ENCODE measurements at places on chromosomes 16 and 17. TPM values are rescaled to one million over a fixed set of nuclear protein-coding genes. Genes with fewer than 3 reads are reported as not detected.

DNA sequence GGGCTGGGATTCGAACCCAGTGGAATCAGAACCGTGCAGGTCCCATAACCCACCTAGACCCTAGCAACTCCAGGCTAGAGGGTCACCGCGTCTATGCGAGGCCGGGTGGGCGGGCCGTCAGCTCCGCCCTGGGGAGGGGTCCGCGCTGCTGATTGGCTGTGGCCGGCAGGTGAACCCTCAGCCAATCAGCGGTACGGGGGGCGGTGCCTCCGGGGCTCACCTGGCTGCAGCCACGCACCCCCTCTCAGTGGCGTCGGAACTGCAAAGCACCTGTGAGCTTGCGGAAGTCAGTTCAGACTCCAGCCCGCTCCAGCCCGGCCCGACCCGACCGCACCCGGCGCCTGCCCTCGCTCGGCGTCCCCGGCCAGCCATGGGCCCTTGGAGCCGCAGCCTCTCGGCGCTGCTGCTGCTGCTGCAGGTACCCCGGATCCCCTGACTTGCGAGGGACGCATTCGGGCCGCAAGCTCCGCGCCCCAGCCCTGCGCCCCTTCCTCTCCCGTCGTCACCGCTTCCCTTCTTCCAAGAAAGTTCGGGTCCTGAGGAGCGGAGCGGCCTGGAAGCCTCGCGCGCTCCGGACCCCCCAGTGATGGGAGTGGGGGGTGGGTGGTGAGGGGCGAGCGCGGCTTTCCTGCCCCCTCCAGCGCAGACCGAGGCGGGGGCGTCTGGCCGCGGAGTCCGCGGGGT is at the start of gene CDH1:
Gene CDH1, plus strand, starts transcription at position 247 of the 684 bp plus-strand sequence. Its CDS starts 124 bp downstream, at position 371.
- no peak within 1 kb of the TSS for H3K27ac ChIP-seq
- H3K27me3 ChIP-seq, result peaks cover 17% of the 10 kb centered on the region
- H3K4me3 ChIP-seq, result no peak within 1 kb of the TSS
- no peaks in the 10 kb centered on the region for H3K36me3 ChIP-seq
- peaks cover 8% of the 10 kb centered on the region for H3K4me1 ChIP-seq

- H3K27me3 ChIP-seq, result no peaks in the 10 kb centered on the region
- DNase-seq, result peak; percentile 67
Measured at GRCh38 chr16:77211880-77212740, 12.9 kb downstream of the SYCE1L start.

GRCh38 chr17:39777534-39778365 is 40.0 kb downstream of the GRB7 start:
- H3K27ac ChIP-seq, result peak overlapping the region; percentile 85
- H3K4me1 ChIP-seq, result peaks cover 55% of the 10 kb centered on the region
- H3K4me3 ChIP-seq, result peak overlapping the region; percentile 64
- peaks cover 14% of the 10 kb centered on the region for H3K36me3 ChIP-seq
- no peaks in the 10 kb centered on the region for H3K27me3 ChIP-seq

- H3K36me3 ChIP-seq, result peaks cover 55% of the 10 kb centered on the region
- H3K27ac ChIP-seq, result no peak overlapping the region
- H3K4me3 ChIP-seq, result no peak overlapping the region
- H3K4me1 ChIP-seq, result no peaks in the 10 kb centered on the region
- H3K27me3 ChIP-seq, result no peaks in the 10 kb centered on the region
- DNase-seq, result no peak
Measured at GRCh38 chr16:53261276-53261675, 173.0 kb upstream of the RBL2 start.

- DNase-seq, result no peak
- H3K27me3 ChIP-seq, result peaks cover 3% of the 10 kb centered on the region
- H3K4me3 ChIP-seq, result no peak overlapping the region
- H3K36me3 ChIP-seq, result no peaks in the 10 kb centered on the region
- no peak overlapping the region for H3K27ac ChIP-seq
- H3K4me1 ChIP-seq, result peaks cover 12% of the 10 kb centered on the region
Measured at GRCh38 chr17:49437696-49438435, 23.2 kb upstream of the PHB1 start.

GRCh38 chr17:39739885-39740356 is 2.2 kb downstream of the GRB7 start:
- H3K4me1 ChIP-seq, result peaks cover 22% of the 10 kb centered on the region
- H3K4me3 ChIP-seq, result no peak overlapping the region
- H3K36me3 ChIP-seq, result no peaks in the 10 kb centered on the region
- no peak for DNase-seq

GRCh38 chr16:77374384-77374783 is 60.5 kb downstream of the ADAMTS18 start:
- H3K36me3 ChIP-seq, result no peaks in the 10 kb centered on the region
- H3K4me1 ChIP-seq, result no peaks in the 10 kb centered on the region
- H3K4me3 ChIP-seq, result no peak overlapping the region
- no peaks in the 10 kb centered on the region for H3K27me3 ChIP-seq
- DNase-seq, result no peak
- H3K27ac ChIP-seq, result no peak overlapping the region

- DNase-seq, result peak; percentile 64
- H3K27ac ChIP-seq, result no peak overlapping the region
- H3K4me1 ChIP-seq, result peaks cover 34% of the 10 kb centered on the region
- H3K27me3 ChIP-seq, result no peaks in the 10 kb centered on the region
- H3K36me3 ChIP-seq, result no peaks in the 10 kb centered on the region
- no peak overlapping the region for H3K4me3 ChIP-seq
Measured at GRCh38 chr17:27466743-27467375, 10.6 kb downstream of the KSR1 start.

Gene ARL5C
- not detected for total RNA-seq

All from natural killer cell (primary cell).